GM12878 (cell line): ENCODE measurements at places on chromosomes 2 and 18. TPM values are rescaled to one million over a fixed set of nuclear protein-coding genes. Genes with fewer than 3 reads are reported as not detected.

The MC5R gene
- polyA plus RNA-seq = not detected in 2 replicates

The C2orf69 gene
- polyA plus RNA-seq = 17.7 and 18.3 TPM in 2 replicates

The WNT10A gene
- 2.4 and 5.3 TPM in 2 replicates for polyA plus RNA-seq

The MEIS1 gene
- 0.12 TPM in 1 of 2 replicates, not detected in the other for polyA plus RNA-seq

The CYTIP gene
- 69.3 and 73.2 TPM in 2 replicates for polyA plus RNA-seq

The HMSD gene
- polyA plus RNA-seq = 52.6 and 52.9 TPM in 2 replicates

The ACVR1C gene
- not detected in 2 replicates for polyA plus RNA-seq

The PID1 gene
- not detected in 2 replicates for polyA plus RNA-seq

The CLK1 gene
- polyA plus RNA-seq = 61.8 and 63.7 TPM in 2 replicates

The PKDCC gene
- 0.25 and 0.33 TPM in 2 replicates for polyA plus RNA-seq

The NDUFV2 gene
- polyA plus RNA-seq = 590 and 629 TPM in 2 replicates

The TRAK2 gene
- polyA plus RNA-seq = 10.9 and 14.1 TPM in 2 replicates

The HOXD4 gene
- not detected in 2 replicates for polyA plus RNA-seq

The CIB4 gene
- polyA plus RNA-seq = not detected in 2 replicates

The TMEM178A gene
- polyA plus RNA-seq = not detected in 2 replicates

The PRPF40A gene
- 187 and 189 TPM in 2 replicates for polyA plus RNA-seq

The AUP1 gene
- polyA plus RNA-seq = 187 and 195 TPM in 2 replicates

The SERTAD2 gene
- 19.2 and 20.8 TPM in 2 replicates for polyA plus RNA-seq

The GALNT3 gene
- 3.6 and 3.7 TPM in 2 replicates for polyA plus RNA-seq

The TRPM8 gene
- polyA plus RNA-seq = not detected in 2 replicates

The FHOD3 gene
- 1.7 and 2.4 TPM in 2 replicates for polyA plus RNA-seq

The FIGN gene
- polyA plus RNA-seq = not detected in 2 replicates

The CELF4 gene
- polyA plus RNA-seq = not detected in 2 replicates

The SLC30A3 gene
- polyA plus RNA-seq = not detected in 2 replicates

The HOXD3 gene
- not detected in 2 replicates for polyA plus RNA-seq

The HOXD10 gene
- not detected in 2 replicates for polyA plus RNA-seq

The COBLL1 gene
- polyA plus RNA-seq = not detected in 2 replicates

The ANO7 gene
- 0.25 and 0.40 TPM in 2 replicates for polyA plus RNA-seq

The UGT1A7 gene
- not detected in 2 replicates for polyA plus RNA-seq

The SLC4A3 gene
- 0.08 TPM in 1 of 2 replicates, not detected in the other for polyA plus RNA-seq

The CTNNA2 gene
- 2.3 and 2.4 TPM in 2 replicates for polyA plus RNA-seq

The NFATC1 gene
- polyA plus RNA-seq = 5.1 and 6.8 TPM in 2 replicates

The BMP10 gene
- polyA plus RNA-seq = not detected in 2 replicates

The ACMSD gene
- not detected in 2 replicates for polyA plus RNA-seq

The LIMS3 gene
- polyA plus RNA-seq = 0.11 and 0.36 TPM in 2 replicates

The PLB1 gene
- 0.36 and 0.50 TPM in 2 replicates for polyA plus RNA-seq

The HOXD12 gene
- not detected in 2 replicates for polyA plus RNA-seq

The RFTN2 gene
- 0.05 and 0.23 TPM in 2 replicates for polyA plus RNA-seq

The HOXD8 gene
- not detected in 2 replicates for polyA plus RNA-seq

The CRYGC gene
- polyA plus RNA-seq = not detected in 2 replicates

The KYNU gene
- polyA plus RNA-seq = 31.3 and 35.3 TPM in 2 replicates

The PPP4R1 gene
- polyA plus RNA-seq = 15.2 and 20.4 TPM in 2 replicates

The KCNG2 gene
- 0.16 TPM in 1 of 2 replicates, not detected in the other for polyA plus RNA-seq

The CROCC2 gene
- polyA plus RNA-seq = not detected in 2 replicates

The IL1B gene
- polyA plus RNA-seq = 0.20 and 0.47 TPM in 2 replicates

The MAP2 gene
- not detected in 2 replicates for polyA plus RNA-seq

The CAPN10 gene
- 18.6 and 27.1 TPM in 2 replicates for polyA plus RNA-seq

The RGPD3 gene
- polyA plus RNA-seq = 0.03 and 0.09 TPM in 2 replicates

The PFN4 gene
- 1.8 and 2.1 TPM in 2 replicates for polyA plus RNA-seq

The BCL11A gene
- polyA plus RNA-seq = 8.3 and 8.4 TPM in 2 replicates
